ENCODE measurements at places on chromosomes 5 and 9. TPM values are rescaled to one million over a fixed set of nuclear protein-coding genes. Genes with fewer than 3 reads are reported as not detected.
A peak's percentile ranks its signal among the peaks of the same experiment; 100 is the strongest.

The TMEM171 gene
- not detected for total RNA-seq

The LOX gene
- total RNA-seq, result 44.3 TPM

The PHF24 gene
- total RNA-seq, result 0.21 TPM

The WDR38 gene
- total RNA-seq, result not detected

- DNase-seq, result no peak
Measured at GRCh38 chr9:121358751-121359150, 11.3 kb downstream of the STOM start.

DNA sequence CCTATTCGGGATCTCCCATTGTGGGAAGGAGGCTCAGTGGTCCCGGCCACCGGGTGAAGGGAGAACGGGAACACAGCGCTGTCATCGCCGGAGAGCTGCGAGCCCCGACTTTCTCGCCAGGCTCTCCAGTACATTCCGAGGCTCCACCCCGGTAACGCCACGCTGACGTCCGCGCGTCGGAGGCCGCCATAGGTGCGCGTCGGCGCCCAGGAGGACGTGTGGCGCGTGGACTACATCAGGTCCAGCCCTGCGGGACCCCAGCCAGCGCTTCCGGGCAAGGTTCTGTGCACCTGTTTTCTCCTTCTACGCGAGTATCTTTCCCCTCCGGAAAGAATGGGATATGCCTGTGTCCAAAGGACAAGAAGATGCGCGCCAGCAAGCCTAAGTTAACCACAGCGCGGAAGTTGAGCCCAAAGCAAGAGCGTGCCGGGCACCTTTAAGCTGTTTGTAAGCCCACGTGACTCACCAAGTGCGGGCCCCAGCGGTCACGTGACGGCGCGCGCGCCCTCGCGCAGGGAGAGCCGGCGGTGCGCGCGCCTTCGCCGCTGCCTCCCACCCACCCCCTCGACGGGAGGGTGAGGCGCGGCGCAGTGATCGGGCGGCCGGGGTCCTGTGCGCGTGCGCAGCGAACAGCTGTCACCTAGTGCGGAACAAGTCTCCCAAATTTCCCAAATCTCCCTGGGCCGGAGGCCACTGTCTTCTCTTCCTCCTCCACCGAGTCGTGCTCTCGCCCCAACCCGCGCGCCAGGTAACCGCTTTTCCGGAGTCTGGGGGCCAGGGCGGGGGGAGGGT, at the start of gene KDM4C:
Gene KDM4C (plus strand): TSS at position 518 of the 792 bp plus-strand sequence. CDS start 35,016 bp downstream, outside the sequence.
- peak; percentile 92 for DNase-seq

- no peak for DNase-seq
Measured at GRCh38 chr5:60674251-60675069, 25.5 kb downstream of the DEPDC1B start.

- no peak for DNase-seq
Measured at GRCh38 chr9:38022995-38023394, 46.0 kb downstream of the SHB start.

GRCh38 chr5:68240771-68241170, 25.2 kb downstream of the PIK3R1 start:
- DNase-seq, result no peak

- no peak for DNase-seq
Measured at GRCh38 chr5:151862811-151863472, 61.7 kb downstream of the GLRA1 start.

GRCh38 chr5:150394131-150394530, 18.6 kb downstream of the CD74 start:
- DNase-seq, result no peak

Data from tibial nerve (tissue), 4 donors.